ENCODE measurements at places on chromosomes 3 and 15. TPM values are rescaled to one million over a fixed set of nuclear protein-coding genes. Genes with fewer than 3 reads are reported as not detected.
A peak's percentile ranks its signal among the peaks of the same experiment; 100 is the strongest.

DNA sequence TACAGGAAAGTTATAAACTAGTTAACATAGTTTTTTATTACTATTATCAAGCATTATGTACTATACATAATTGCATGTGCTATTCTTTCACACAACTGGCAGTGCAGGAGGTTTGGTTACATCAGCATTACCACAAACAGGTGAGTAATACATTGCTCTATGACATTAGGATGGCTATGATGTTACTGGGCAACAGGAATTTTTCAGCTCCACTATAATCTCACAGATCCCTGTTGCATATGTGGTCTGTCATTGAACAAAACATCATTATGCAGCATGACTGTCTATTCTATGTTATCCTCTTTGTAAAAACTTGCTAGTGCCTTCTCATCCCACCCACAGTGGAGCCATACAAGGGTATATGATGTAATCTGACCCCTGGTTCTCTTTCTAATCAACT, 36.5 kb upstream of the PDZRN3 start:
- no peak for DNase-seq

- DNase-seq, result no peak
Observed at GRCh38 chr15:94250801-94251200, 19.4 kb downstream of the MCTP2 start.

GRCh38 chr15:86010891-86011290, 68.8 kb upstream of the AGBL1 start:
- DNase-seq, result no peak

GRCh38 chr15:69462030-69462492, 9.4 kb downstream of the RPLP1 start:
- peak; percentile 89 for DNase-seq

DNA sequence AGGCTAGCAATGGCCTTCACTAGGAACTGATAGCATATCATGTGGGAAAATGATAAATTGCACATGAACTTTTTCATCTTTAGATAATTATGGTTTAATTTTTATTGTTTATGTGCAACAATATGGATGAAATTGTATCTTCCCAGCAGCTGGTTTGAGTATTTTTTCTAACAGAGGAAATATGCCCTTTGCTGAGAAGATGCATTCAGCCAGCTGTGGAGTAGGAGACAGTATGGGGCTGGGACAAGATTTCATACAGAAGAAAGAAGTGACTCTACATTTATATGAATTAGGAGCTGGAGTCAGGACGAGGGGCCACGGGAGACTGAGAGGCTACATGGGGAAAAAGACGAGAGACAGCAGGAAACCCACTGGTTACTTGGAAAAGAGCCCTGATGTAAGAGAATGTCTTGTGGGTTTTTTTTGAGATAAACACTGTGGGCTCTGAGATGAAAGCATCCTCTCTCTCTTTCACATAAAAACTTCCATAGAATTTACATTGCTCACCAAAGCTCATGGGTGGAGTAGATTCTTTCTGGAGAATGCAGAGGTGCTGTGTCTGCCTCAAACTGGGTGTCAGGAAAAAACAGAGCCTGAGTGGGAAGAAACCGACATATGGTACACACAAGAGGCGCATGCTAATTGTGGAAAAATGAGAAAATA, 115.2 kb upstream of the PDZRN3 start:
- no peak for DNase-seq

DNA sequence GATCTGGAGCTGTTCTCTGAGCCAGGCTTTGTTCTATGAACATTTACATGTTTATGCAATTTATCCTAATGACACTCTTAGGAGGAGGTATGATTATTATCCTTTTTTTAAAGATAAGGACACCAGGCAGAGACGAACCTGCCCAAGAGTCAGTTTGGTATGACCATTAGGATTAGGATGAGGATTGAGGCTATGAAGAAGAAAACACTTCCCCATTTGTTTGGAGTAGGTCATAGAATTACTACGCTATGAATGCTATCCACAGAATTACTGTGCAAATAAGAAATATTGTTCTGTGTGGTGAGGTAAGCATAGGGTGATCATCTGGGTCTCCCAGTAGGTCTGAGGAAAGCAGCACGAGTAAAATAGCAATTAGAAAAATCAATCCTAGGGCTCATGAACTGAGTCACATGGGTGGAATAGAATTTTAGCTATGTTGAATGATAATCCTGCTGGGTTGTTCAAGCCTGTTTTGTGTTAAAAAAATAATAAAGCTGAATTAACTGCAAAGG, 23.9 kb downstream of the EIF4E3 start:
- no peak for DNase-seq

DNA sequence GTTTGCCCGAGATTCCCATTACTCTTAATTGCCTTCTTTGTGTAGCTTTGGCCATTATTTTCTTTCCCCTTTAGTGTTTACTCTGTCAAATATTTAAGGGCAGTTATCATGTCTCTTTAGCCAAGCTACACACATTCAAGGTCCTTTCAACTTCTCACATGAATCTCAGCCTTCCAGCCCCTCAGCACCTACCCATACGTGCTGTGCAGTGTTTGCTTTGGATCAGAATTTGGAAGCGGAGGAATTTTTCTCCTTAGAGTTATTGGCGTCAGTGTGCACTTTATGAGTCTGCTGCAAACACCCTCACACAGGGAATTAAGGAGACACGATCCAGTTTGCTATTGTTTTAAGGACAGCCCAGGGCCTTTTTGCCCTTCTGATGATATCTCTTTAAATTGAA, 231.6 kb downstream of the CACNA2D3 start:
- DNase-seq, result no peak

DNA sequence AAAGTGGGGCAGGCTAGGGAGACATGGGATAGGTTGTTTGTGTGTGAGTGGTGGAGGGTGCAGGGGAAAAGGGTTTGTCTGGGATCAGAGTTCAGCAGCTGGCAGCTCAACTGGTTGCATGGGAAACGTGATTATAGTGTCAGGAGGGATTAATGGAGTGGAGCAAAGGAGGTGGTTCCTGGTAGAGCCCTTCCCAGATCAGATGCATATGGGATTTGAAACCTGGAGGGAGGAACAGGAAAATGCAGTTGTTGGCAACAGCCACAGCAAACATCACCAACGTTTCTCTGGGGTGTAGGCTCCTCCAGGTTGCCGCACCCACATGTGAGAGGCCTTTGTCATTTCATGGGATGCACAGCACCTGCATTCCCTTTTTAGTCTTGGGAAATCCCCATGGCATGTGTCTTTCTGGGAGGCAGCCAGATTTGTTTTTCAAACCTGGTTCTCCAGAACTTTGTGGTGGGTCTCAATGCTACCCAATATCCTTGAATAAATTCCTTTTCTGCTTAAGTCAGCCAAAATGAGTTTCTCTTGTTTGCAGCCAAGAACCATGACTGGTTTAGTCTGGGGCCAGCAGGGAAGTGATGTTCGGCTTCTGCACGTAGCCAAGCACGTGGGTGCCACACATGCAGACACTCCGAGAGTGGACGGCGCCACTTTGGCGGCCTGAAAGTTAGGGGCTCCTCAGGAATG, 61.3 kb downstream of the BDH1 start:
- DNase-seq, result no peak

- DNase-seq, result no peak
Observed at GRCh38 chr15:25844542-25844941, 18.6 kb downstream of the ATP10A start.

DNA sequence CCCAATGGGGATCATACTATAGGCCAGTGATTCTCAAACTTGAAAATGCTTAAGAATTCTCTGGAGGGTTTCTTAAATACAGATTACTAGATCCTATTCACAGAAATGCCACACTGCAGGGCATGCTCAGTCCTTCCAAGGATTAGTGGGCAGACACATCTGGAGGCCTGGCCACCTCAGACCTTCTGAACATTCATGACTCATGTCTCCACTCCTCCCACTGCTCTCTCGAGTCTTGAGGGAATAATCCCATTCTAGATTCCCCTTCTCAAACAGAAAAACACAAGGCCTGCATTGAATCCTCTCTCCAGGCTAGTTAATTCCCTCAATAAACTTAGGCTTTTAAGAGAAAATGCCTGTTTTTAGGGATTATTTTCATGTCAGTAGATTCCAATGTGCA, 22.1 kb downstream of the ZNF621 start:
- no peak for DNase-seq

DNA sequence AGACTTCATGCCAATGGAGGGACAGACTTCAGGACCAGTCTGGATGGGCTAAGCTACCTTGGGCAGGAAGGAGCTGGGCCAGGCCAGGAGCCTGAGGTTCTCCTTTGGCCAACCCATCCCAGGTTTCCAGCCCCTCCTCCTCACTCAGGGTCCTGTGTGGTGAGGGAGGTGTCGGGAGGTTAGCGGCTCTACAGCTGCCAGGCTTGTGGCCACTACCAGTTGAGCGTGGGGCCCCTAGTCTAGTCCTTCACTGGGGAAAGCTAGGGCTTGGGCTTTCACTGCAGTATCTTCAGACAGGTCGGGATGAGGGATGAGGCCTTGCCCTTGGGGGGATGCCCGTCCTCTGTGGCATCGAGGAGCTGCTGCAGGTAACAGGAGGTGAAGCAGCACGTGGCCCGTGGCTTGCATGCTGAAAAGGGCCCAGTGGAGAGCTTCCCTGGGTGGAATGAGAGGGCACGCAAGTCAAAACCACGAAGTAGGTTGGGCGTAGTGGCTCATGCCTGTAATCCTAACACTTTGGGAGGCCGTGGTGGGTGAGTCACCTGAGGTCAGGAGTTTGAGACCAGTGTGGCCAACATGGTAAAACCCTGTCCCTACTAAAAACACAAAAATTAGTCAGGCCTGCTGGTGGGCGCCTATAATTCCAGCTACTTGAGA, 8.5 kb upstream of the FANCD2 start:
- DNase-seq, result no peak

DNA sequence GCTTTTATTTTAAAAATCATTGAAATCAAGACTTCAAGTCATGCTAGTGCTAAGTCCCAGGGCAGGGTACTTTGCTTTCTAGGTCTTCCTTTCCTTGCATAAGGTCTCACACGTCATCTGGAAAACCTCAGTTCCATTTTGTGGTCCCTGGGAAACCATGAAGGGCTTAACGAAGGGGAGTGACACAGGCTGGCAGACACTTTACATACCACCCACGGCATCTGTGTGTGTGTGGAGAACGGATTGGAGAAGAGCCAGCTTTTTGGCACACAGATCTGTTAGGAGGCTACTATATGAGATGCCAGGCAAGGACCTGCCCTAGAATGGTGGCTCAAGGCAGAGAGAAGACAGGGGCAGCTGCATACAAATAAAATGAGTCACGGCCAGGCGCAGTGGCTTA, 107.5 kb upstream of the NSMCE3 start:
- DNase-seq, result no peak

GRCh38 chr15:68379759-68380290, 52.1 kb downstream of the ITGA11 start:
- DNase-seq, result peak; percentile 10

DNA sequence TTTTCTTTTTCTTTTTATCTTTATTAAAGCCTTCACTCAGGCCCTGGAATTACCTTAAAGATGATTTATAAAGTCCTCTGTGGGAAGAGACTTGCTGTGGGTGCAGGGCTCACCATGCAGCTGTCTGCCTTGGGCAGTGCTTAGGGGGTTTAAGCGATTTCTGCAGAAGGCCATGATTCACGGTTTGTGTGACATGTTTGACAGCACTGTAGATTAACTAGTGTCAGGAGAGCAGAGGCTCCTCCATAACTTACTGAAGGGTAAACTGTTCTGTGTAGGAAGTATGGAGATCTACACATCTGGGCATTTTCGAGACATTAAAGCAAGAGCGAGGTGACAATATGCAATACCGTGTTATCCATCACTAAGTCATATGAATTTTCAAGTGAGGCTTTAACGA, 137.7 kb downstream of the LRIG1 start:
- DNase-seq, result no peak

- DNase-seq, result no peak
Observed at GRCh38 chr3:177606891-177607290, 409.6 kb upstream of the TBL1XR1 start.

- DNase-seq, result no peak
Observed at GRCh38 chr3:64563751-64564150, 124.0 kb downstream of the ADAMTS9 start.

- DNase-seq, result no peak
Observed at GRCh38 chr15:50418041-50418583, 6.1 kb upstream of the USP8 start.

DNA sequence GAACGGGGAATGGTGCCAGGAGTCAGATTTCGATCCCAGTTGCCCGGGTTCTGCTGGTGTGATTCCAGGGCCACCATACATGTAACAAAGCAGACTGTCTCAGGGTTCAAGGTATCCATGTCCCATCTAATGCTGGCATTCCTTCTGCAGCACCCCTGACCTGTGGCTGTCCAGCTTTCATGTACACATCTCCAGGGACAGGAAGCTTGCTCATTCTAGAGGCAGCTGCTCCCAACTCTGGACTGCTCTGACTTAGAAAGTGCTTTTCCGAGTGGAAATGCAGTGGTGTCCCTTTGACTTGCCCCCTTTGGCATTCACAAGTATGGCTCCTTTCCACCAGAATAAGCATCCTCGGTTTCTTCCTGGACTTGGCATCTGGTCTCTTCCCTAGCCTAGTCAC, 30.9 kb downstream of the PML start:
- no peak for DNase-seq

- DNase-seq, result peak; percentile 56
Observed at GRCh38 chr15:42457445-42458442, 33.2 kb downstream of the ZNF106 start.

- DNase-seq, result peak; percentile 89
Observed at GRCh38 chr3:11718637-11719405, 75.1 kb upstream of the VGLL4 start.

- DNase-seq, result no peak
Observed at GRCh38 chr3:186986816-186987215, 56.5 kb downstream of the ST6GAL1 start.

- DNase-seq, result no peak
Observed at GRCh38 chr3:8621872-8622271, 22.7 kb downstream of the SSUH2 start.

- no peak for DNase-seq
Observed at GRCh38 chr3:129836381-129837064, 57.0 kb downstream of the TMCC1 start.

DNA sequence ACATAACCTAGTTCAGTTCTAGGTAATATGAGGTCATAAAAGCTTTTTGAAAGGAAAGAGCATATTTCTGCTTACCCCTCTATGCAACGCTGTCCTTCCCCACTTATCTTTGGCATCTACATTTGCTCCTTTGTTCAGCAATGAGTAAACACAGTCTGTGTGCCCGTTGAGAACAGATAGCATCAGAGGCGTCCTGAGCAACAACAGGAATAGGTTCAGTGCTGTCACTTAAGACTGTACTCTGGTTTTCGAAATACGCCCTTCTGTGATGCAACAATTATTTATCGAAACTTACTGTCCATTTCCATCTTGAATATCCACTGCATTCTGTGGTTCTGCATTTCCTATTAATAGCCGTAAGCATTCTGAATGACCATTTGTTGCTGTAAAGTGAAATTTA, 84.4 kb downstream of the BTD start:
- DNase-seq, result no peak

- no peak for DNase-seq
Observed at GRCh38 chr3:134294302-134295280, 43.9 kb upstream of the RYK start.

GRCh38 chr3:55203546-55203945, 275.7 kb upstream of the LRTM1 start:
- DNase-seq, result no peak

CPEB1 gene
- 1.9 TPM for total RNA-seq

GPR149 gene
- 0.26 TPM for total RNA-seq

GOLGA8S gene
- total RNA-seq, result 0.17 TPM

SLC38A3 gene
- total RNA-seq, result not detected

TPRG1 gene
- total RNA-seq, result 40.6 TPM

APBA2 gene
- 0.80 TPM for total RNA-seq

IGSF11 gene
- 1.1 TPM for total RNA-seq

C3orf62 gene
- 5.4 TPM for total RNA-seq

CELF6 gene
- total RNA-seq, result 1.2 TPM

ROPN1 gene
- total RNA-seq, result not detected
